ENCODE measurements at places on chromosomes 2 and 18. TPM values are rescaled to one million over a fixed set of nuclear protein-coding genes. Genes with fewer than 3 reads are reported as not detected.

The SMYD5 gene
- 15.0 TPM for total RNA-seq

The MARCHF7 gene
- 24.2 TPM for total RNA-seq

The ABCB11 gene
- total RNA-seq = not detected

The REEP1 gene
- not detected for total RNA-seq

The EFR3B gene
- 1.1 TPM for total RNA-seq

The ST6GAL2 gene
- 0.09 TPM for total RNA-seq

The TBC1D8 gene
- 21.3 TPM for total RNA-seq

The C1QL2 gene
- total RNA-seq = not detected

The KIF3C gene
- total RNA-seq = 11.8 TPM

The WNT10A gene
- total RNA-seq = not detected

The SP110 gene
- 46.0 TPM for total RNA-seq

The SLC4A3 gene
- total RNA-seq = 14.7 TPM

The PLB1 gene
- 2.7 TPM for total RNA-seq

The FIGLA gene
- total RNA-seq = not detected

The GAREM2 gene
- total RNA-seq = 0.57 TPM

The PCGF1 gene
- 27.5 TPM for total RNA-seq

The PRKAG3 gene
- total RNA-seq = 0.41 TPM

The PLEK gene
- total RNA-seq = under 0.01 TPM

The PARD3B gene
- 15.9 TPM for total RNA-seq

The MBD2 gene
- 34.2 TPM for total RNA-seq

The SIGLEC15 gene
- total RNA-seq = 8.4 TPM

The RUFY4 gene
- not detected for total RNA-seq

The MAP3K20 gene
- total RNA-seq = 68.2 TPM

The MOGAT1 gene
- total RNA-seq = not detected

The NMS gene
- not detected for total RNA-seq

The ASXL3 gene
- total RNA-seq = not detected

The COL5A2 gene
- 671 TPM for total RNA-seq

The NOL4 gene
- total RNA-seq = not detected

The PAIP2B gene
- 1.6 TPM for total RNA-seq

The ZSCAN30 gene
- total RNA-seq = 22.6 TPM

Measured in fibroblast of the aortic adventitia (primary cell).